ENCODE measurements at places on chromosomes 12 and 14.

DNA sequence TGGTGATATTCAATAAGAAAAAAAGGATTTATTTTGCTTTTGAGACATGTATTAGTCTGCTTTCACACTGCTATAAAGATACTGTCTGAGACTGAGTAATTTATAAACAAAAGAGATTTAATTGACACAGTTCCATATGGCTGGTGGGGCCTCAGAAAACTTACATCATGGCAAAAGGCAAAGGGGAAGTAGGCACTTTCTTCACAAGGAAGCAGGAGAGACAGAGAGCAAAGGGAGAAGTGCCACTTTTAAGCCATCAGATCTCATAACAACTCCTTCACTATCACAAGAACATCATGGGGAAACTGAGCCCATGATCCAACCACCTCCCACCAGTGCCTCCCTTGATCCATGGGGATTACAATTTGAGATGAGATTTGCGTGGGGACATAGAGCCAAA lies 43.9 kb downstream of the BHLHE41 start:
- DNase-seq = no peak

GRCh38 chr14:26466862-26467261 lies 131.0 kb downstream of the NOVA1 start:
- no peak for DNase-seq

DNA sequence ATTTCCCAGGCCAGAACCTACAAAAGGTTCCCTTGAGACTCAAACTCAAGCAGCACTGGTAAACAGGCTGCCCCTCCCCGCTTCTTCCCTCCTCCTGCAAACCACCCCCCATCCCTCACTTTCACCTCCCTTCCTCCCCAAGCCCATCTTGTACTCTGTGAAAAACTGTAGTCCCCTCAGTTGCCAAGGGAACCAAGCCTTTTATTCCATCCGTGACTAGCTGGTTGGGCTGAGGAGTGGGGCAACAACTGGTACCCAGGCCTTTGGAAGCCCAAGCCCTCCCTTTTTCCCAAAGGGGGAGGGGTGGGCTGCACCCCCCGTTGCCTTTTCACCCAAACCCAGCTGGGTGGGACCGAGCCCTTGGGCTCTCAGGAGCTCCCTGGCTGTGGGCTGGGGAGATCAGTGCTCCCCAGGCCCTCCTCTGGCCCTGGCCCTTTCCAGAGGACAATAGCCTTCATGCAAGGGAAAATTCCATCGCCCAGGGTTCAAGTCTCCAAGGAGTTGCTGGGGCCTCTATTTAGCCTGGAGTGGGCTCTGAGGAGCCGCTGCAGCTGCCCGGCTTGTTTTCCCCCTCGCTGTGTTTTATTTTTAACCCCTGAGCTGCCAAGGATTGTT lies 61.9 kb downstream of the ZFP36L1 start:
- DNase-seq = no peak

DNA sequence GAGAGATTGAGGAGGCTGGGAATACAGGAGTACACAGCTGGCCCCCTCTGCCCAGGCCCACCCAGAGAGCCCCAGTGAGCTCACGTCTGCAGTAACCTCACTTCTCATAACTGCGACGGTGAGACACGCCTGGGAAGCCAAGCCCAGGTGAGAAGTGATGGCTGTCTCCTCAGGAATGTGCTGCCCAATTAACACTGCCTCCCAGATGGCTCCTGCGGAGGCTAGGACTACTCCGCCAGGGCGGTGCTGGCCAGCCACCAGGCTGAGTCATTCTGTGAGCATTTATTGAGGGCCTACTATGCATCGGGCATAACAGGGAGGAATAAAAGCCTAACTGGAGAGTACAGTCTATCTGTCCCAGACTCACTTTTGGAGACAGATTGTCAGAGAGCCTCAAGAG lies 9.3 kb upstream of the TMEM106C start:
- no peak for DNase-seq

DNA sequence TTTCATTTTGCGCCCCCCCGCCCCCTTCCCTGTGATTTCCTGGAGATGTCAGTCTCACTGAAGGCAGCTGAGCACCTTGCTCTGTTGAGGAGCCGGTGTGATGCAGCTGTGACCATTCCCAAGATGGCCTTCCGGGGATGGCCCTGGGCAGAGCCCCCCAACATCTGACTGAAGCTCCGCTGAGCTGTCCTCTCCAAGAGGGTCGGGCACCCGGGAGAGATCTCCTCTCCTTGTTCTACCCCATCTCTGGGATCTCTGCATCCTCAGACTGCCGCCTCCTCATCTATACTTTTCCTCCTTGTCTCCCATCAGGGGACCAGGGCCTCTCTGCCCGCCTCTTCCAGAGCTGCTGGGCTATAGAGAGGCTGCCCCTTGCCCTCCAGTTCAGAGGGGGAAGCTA lies 965 bp upstream of the SMOC1 start:
- DNase-seq = no peak

GRCh38 chr12:19382563-19382962 lies 56.7 kb upstream of the AEBP2 start:
- DNase-seq = no peak

GRCh38 chr14:101665478-101666078 lies 95.9 kb upstream of the PPP2R5C start:
- peak; percentile 26 for DNase-seq

- DNase-seq = no peak
These were observed 311.7 kb upstream of the E2F7 start for GRCh38 chr12:77377116-77377515.

- no peak for DNase-seq
These were observed 72.4 kb downstream of the MAP1LC3B2 start for GRCh38 chr12:116631619-116632018.

GRCh38 chr14:91694643-91695042 lies 37.2 kb downstream of the CATSPERB start:
- DNase-seq = no peak

DNA sequence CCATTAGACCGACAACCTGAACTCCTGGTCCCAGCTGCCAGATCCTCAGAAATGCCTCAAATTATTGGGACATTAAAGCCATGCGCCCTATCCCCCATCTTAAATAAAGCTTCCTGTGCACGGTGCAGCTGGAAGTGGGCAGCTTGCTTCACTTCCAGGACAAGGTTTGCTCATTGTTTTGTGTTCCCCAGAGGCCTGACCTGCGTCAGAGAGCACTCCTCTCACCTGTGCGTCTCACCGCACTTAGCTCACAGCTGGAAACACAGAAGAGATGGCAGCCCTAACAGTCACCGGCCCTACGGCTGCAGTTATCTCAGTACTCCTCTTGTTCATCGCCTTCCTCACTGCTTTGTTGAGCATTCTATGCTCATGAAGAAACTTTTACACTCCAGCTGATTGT lies 135.5 kb downstream of the ANO2 start:
- no peak for DNase-seq

GRCh38 chr12:46219877-46220655 lies 48.8 kb downstream of the SLC38A1 start:
- peak; percentile 88 for DNase-seq

GRCh38 chr12:24404086-24404815 lies 454.8 kb upstream of the SOX5 start:
- no peak for DNase-seq

DNA sequence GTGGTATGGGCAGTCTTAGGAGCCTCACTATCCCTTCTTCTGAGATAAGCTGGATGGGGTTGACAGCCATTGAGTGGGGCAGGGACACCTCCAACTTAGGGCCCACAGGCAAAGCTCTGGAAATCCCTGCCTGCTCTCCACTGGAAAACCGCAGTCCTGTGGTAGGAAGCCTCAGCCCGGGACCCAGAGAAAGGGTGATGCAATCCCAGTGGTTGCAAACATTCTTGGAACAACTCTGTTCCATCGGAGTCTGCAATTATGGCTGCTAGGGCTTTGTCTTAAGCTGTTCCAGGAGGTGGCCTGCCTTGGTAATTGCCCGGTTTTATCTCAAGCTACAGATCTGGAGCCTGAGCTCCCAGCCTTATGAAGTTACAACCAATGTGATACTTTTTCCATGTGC lies 133.4 kb downstream of the DICER1 start:
- DNase-seq = no peak

GRCh38 chr14:45891417-45892080 lies 638.5 kb upstream of the MIS18BP1 start:
- no peak for DNase-seq

DNA sequence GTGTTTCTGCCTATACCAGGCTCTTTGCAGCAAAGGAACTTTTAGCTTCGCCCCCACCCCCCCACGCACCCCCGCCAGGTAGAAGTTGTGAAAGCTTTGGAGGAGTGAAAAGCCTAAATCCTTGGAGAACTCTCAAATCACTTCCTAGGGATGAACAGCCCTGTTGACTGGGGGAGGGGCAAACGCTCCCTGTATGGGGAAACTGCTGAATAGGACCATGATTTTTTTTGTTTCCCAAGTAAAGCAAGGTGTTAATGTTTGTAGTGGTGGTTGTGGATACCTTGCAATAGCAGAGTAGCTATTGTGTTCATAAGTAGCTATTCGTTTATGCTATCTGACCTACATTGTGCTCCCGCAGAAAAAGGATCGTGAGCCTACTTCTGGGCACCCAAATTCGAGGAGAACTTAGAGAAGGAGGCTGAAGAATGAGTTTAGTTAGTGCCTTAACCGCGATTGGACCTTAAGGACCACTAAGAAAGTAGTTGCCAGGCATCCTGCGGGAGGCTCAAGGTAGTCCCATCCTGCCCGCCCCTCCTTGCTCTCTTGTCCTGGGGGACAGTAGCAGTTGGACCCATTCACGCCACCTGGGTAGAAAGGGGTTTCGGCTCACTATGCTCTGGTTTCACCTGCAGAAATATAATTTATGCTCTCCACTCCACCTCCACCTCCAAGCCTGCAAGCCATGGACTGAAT lies 901 bp upstream of the NFKBIA start:
- no peak for DNase-seq

GRCh38 chr12:11965258-11965910 lies 105.4 kb upstream of the BCL2L14 start:
- no peak for DNase-seq

GRCh38 chr12:27869567-27869966 lies 89.5 kb upstream of the MANSC4 start:
- DNase-seq = no peak

DNA sequence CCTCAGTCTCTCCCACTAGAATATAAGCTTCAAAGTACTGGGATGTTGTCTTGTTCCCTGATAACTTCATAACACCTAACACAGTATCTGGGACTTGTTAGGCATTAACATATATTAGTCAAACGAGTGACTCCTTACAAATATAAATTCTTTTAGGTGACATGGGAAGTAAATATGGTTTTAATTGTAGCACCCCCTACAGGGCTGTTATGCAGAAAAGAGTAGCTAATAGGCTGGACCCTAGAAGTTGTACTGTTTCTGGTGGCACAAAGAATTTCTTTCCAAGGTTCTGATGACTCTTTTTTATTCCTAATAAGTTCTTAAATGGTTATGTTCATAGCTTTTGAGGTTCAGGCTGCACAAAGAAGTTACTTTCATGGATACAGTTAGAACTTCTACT lies 29.8 kb downstream of the GPATCH2L start:
- DNase-seq = no peak

GRCh38 chr14:75905147-75905904 lies 76.5 kb downstream of the TGFB3 start:
- no peak for DNase-seq

DNA sequence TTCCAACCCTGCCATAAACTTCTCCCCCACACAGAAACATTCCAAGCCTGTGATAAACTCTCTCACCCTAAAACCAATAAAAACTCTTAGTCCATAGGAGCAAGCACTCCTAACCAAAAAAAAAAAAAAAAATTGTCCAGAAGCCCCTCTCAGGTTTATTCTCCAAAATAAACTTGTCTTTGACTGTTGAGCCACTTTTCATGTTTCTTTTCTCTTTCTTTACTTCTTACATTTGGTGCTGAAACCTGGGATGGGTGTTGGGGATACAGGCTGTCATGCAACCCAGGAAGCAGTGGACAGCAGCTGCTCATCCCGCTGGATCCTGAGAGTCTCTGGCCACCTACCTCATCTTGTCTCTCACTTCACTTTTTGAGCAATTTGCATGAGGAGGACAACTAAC lies 2.0 kb upstream of the ADAM20 start:
- DNase-seq = no peak

GRCh38 chr12:5945071-5946008 lies at the start of gene ANO2:
TSS of gene ANO2 (minus strand) at chr12:5945259. CDS start at chr12:5945217, 42 bp downstream.
- no peak for DNase-seq

DNA sequence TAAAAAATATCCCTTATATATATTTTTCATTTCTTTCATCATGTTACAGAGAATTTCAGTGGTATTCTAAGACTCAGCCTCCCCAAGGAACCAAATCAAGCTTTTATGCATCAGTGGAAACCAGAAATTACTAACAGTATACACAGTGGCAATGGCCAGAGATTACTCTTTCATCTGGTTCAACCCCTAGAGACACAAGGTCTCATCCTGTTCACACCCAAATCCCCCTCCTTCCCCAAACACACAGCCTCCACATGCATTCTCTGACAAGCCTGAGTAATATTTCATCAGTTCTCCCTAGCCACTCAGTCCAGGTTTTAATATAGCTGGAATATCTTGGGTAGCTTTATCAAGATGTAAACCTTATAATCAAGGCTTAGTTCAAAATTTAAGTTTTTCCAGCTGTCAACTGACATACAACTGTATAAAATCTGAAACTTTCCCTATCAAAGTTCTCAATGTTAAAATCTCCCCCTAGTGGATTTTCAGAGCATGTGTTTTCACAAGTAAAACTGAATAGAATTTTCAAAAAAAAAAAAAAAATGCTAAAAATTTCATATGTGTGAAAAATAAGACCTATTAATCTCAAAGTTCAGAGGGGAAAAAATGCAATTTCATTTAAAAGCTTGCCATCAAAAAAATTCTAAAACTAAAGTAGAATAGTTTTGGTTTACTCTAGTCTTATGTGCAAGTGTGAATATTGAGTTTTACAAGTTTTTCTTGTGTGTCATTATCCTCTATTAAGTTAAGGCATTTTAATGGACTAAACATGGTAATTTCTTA lies 10.5 kb upstream of the SSTR1 start:
- peak; percentile 27 for DNase-seq

DNA sequence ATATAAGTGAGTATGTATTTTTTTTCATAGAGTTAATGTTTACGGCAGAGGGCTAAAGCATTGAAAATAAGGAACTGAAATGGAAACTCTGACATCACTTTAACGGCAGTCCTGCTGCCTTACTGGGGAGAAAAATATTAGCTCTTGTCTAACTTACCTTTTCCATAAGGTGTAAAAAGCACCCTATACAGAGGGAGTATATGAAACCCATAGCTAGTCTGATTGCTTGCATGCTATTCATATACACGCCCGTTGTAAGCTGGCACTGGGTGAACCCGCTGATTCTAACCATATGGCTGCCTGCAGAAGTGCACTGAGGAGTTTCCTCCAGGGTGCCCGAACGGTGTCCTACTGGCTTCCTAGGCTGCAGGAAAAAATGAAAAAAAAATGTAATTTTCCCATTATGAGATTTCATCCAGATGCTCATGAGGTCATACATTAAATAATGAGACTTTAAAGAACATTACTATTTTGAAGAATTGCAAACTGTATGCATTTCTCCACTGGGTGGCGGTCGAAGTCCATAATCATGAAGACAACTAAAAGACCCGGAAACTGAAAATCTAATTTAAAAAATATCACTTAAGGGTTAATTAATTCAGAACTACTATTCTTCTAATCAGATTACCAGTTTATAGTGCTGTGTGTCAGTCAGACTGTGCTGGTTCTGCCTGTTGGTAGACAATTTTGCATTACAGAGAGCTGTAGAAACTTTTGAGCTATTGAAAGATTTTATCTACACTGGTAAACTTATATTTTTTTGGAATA lies 144.7 kb downstream of the ALX1 start:
- DNase-seq = no peak

GRCh38 chr12:76798864-76799263 lies 34.9 kb downstream of the ZDHHC17 start:
- DNase-seq = no peak

- DNase-seq = no peak
These were observed 33.8 kb upstream of the PWP1 start for GRCh38 chr12:107651571-107652449.
